DND-41 (cell line): ENCODE measurements at places on chromosomes 4 and X.

GRCh38 chr4:68176500-68176899, 46.8 kb upstream of the TMPRSS11F start:
- DNase-seq: no peak

DNA sequence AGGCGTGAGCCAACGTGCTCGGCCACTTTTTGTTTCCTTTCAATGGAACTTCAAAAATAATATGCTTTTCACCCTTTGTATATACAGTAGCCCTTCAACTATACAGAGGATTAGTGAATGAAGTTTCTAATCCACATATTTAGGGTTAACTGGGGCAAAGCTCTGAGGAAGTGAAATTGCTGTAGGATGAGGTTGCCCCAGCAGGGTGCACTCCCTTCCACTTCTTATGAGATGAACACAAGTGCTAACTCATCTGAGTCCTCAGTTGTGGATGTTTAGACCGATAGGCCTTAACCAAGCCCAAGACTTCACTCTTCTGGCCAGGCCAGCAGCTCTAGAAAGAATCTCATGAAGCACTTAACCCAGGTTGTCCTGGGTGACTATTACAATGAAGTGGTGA, 29.1 kb upstream of the CT55 start:
- DNase-seq: no peak

GRCh38 chrX:49178537-49178936, 6.8 kb downstream of the PLP2 start:
- DNase-seq: no peak

DNA sequence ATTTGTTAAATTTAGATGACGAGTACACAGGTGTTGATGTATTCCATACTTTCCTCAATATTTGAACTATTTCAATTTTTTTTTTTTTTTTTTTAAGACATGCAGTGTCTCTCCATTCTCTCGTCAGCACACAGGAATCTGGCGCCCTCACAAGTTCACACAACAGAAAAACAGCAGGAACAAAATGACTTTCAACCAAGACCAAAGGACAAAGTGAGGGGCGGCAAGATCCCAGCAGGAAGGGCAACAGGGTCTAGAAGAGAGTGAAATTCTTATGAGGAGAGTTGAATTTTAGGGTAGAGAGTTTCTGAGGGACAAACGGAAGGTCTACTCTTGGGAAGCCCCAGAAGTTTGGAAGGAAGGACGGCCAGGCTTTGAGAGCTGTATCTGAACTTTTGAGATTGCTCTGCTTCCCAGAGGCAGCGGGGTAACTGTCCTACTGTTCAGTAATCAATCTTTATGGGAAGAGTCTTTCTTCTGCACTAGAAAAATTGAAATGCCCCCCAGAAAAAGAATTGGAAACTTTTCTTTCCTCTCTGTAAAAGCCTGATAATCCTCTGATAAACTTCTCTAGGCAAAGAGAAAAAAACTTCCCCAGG, 760.2 kb downstream of the RAB28 start:
- DNase-seq: no peak

GRCh38 chr4:173258866-173259265, 75.3 kb downstream of the HMGB2 start:
- DNase-seq: no peak

- DNase-seq: no peak
These were observed 44.6 kb upstream of the VEGFC start for GRCh38 chr4:176837169-176837895.

DNA sequence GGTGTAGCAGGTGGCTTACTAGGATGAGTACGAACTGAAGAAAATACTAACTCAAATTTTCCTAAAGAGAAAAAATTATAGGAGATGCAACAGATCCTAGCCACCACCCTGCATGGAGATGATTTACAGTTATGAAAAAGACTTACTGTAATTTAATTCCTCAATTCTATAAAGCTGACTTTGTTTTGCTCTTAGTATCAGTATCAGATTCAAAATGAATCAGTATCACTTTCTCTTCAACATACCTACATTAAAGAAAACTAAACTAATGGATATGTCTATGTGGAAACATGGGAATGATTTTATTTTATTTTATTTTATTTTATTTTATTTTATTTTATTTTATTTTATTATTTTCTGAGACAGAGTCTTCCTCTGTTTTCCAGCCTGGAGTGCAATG, 525.8 kb downstream of the NLGN4X start:
- no peak for DNase-seq

GRCh38 chr4:28176942-28177341, 1316.3 kb downstream of the STIM2 start:
- DNase-seq: no peak

- DNase-seq: no peak
These were observed 2.4 kb downstream of the LONRF3 start for GRCh38 chrX:118976599-118977340.

GRCh38 chrX:119155416-119156035, 27.9 kb upstream of the KIAA1210 start:
- DNase-seq: no peak

DNA sequence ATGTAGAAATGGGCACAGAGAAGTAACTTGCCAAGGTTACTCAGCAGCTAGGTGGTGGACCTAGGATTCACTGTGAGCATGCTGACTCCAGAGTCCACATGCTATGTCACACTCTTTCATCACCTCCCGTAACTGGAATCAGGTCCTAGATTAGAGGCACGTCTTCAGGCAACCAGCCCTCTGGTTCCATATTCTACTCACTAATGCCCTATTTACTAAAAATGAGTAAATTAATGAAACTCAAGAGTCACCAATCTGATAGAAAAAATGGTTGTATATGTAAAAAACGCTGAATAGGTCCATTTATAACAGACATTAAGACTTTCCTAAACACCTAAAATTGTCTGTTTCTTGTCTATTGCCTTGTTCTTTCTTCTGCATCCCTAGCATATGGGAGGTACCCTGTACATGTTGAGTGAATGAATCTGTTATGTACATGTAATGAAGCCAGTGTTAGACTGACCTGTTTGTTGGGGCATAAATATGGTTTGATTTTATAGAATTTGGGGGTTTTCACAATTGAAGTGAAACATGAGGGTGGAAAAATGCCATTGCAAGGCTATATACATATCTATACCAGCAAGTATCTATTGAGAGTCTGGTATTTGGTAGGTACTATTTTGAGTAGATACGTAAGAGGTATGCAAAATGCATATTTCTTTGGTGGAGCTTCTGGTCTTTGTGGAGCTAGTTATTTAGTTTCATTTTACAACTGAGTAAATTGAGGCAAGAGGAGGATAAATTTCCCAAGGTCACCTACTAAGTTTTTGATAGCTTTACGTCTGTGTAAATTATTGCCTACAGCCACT, 7.5 kb upstream of the RUFY3 start:
- no peak for DNase-seq

GRCh38 chr4:40730091-40730679, 19.6 kb upstream of the NSUN7 start:
- no peak for DNase-seq

GRCh38 chr4:184348311-184349233, 125.8 kb downstream of the IRF2 start:
- DNase-seq: no peak

- DNase-seq: no peak
These were observed 257.5 kb upstream of the IRS4 start for GRCh38 chrX:108993909-108994308.

DNA sequence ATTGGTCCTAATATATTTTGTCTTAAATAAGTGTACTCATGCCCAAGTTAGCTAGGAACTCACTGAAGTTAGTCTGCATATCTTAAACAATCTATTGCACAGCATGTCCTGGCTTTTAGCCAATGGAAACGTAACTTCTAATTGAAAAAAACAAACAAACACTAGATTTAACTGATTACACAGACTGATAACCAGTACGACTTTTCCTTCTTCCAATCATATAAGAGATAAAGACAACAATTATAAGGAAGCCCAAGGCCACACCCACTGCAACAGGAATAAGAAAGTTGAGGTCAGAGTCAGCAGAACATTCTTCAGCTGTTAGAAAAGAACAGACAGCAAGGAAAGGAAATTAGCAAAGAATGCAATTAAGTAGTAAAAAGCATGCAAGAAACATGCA, 40.8 kb downstream of the LAMP2 start:
- DNase-seq: no peak

DNA sequence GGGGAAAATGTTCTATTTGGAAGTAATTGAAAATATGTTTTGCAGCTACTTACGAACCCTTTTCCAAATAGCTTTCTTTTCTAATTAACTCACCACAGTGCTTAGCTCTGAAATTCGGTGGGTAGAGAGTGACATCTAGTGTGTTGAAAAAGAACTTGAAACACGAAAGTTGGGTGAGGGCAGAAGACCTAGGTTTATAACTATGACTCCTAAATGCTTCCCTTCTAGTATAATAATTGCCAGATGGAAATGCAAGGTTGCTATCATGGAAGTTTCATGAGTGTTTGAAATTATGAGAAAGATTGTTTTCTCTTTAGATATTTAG, 77.3 kb upstream of the NOCT start:
- no peak for DNase-seq

DNA sequence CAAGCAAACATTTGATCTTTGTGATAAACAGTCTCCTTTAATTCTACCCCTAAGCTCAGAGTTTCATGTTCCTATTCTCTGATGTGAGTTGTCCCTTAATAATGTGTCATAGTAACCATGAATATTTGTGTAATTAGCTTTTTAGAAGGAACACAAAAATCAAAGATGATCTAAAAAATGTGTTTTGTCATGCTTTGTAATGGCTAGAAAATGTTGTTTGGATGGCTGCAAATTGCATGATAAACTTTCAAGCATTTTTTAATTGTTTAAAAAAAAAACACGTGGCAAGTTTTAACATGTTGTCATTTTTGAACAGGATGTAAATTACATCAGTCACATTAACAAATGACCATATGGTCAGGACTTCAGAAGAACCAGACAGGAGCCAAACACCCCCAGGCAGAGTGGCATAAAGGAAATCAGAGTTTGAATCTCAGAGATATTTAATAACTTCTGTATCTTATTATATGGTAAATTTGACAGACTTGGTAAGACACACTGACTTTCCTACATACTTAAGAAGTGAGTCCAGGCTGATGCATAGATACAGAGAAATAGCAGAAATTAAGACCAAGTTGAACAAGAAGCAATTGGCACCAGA, 223.9 kb upstream of the VEGFC start:
- DNase-seq: no peak

DNA sequence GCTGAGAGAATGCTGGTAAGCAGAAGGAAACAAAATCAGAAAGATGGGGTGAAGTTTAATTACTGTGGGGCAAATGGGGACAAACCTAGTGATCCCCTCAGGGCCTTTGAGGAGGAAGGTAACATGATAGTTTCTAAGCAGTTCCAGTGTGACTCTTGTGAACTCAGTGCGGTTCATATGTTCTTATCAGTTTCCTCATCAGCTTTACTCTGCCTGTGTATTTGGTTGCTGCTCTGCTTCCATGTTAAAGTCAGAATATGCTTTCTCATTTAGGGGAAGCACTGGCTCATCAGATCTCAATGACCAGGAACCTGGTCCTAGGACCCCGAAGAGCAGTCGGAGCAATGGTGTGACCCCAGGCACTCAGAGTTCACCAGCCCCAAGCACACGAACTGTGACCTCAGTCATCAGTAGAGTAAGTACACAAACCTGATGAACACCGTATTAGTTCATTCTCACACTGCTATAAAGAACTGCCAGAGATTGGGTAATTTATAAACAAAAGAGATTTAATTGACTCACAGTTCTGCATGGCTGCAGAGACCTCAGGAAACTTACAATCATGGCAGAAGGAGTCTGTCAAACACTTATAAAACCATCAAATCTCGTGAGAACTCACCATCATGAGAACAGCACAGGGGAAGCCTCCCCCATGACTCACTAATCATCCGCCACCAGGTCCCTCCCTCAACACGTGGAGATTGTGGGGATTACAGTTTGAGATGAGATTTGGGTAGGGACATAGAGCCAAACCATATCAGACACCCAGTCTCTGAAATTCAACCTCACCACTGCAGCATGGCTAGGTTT, 83.0 kb downstream of the SYTL5 start:
- no peak for DNase-seq
